ENCODE measurements at places on chromosomes 13 and 19.

GRCh38 chr13:95644601-95645052 is at the start of gene DZIP1:
TSS of gene DZIP1 (minus strand) at chr13:95644706. CDS start at chr13:95642029, 2,677 bp downstream.
- DNase-seq: peak; percentile 50

DNA sequence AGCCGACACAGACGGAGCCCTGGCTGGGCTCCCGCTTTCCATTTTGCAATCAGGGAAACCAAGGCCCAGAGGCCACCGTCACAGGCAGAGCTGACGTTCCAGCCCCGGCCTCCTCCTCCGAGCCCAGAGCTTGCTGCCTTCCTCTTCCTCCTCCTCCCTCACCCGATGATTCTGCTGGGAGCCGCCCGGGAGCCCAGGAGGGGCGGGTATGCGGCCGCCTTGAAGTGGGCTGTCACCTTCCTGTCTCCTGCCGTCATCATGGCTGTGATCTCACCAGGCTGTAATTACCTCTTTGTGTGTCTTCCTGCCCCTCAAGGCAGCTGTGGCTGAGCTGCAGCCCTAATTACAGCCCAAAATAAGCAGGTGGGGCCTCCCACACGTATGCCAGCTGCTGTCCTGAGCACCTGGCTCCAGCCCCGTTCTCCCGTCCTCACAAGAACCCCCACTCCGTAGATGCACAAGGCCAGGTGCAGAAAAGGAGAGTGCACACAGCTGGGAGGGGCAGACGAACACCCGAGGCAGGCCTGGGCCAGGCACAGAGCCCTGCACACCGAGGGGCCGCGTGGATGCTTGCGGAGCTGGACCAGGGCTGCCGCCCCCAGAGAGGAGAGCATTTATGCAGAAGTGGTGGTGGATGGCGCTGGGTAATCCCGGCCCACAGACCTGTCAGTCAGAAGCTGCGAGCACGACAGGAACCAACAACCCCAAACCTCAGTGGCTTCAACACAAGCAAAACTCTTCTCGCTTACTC is 4.0 kb downstream of the TPGS1 start:
- DNase-seq: no peak

DNA sequence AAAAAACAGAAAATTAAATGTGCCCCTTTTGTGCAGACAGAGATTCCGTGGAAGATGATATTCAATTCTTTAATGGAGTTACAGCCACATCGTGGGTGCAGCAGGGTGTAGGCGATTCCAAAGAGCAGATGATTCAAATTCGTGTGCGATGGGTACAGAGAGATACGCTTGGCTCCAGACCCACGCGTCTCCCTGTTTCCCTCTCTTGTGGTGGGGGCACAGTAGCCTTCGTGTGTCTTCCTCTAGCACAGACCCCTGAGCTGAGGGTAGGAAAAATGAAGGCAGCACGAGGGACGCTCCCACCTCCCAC is 4.8 kb downstream of the TSPAN16 start:
- DNase-seq: no peak

- DNase-seq: no peak
These were observed 735 bp downstream of the BRSK1 start for GRCh38 chr19:55284405-55285058.

DNA sequence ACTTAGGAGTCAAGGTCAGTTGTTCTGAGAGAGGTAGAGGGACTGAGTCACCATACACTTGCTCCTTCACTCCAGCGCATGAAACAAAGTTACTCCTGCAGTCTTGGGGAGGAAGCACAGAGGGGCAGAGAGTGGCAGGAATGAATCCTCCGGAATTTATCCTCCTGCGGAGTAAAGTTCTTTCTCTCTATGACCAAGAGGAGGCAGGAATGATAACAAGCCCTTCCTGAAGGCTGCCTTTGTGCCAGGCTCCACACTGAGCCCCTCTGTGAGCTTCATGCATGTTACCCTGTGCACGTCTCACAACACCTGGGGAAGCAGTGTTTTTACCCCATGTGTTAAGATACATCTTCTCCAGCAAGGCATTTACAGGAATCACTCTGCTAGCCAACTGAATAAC is 458.4 kb downstream of the KLF12 start:
- no peak for DNase-seq

DNA sequence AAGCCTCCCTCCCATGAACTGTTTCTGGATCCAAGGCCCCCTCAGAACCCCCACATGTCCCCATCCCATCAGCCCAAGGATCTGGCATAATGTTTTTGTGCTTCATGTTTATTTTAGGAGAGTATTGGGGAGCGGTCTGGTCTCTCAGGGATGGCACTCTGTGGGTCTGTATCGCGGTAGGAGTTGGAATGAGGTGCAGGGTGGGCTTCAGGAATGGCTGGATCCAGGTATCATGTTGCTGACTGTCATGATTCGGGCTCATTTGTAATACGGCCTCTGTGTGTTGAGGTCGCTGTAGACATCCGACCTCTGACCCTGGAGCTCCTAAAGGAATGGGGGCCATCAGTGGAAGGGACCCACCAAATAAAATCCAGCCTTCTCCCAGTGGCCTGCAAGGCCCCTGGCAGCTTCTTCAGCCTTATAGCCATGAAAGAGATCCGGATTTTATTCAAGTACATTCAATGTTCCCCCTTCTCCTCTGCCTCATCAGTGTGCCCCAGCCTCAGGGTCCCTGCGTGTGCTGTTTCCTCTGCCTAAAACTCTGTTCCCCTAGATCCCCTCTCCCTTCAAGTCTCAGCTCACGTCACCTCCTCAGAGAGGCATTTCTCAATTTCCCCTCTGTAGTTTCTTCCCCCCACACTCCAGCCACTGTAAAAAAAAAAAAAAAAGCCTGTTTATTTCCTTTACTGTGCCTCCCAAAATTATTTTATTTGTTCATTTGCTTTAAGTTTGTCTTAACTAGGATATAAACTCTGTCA is 2.2 kb downstream of the HCST start:
- no peak for DNase-seq

GRCh38 chr19:49224879-49225278 is 67.3 kb downstream of the TRPM4 start:
- DNase-seq: no peak

DNA sequence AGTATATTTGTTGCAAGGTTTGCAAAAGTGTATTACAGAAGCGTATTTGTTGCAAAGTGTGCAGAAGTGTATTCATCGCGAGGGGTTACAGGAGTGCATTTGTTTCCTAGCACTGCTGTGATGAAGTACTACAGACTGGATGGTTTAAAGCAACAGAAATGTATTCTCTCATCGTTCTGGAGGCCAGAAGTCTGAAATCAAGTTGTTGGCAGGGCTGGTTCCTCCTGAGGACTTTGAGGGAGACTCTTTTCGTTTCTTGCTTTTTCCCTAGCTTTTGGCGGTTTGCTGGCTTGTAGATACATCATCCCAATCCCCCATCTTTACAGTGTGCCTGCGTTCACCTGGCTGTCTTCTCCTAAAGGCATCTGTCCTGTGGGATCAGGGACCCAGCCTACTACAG is 127.9 kb upstream of the USP29 start:
- DNase-seq: no peak

- DNase-seq: no peak
These were observed 13.0 kb upstream of the BICRA start for GRCh38 chr19:47595944-47596343.

GRCh38 chr13:107960301-107960700 is 255.0 kb downstream of the LIG4 start:
- no peak for DNase-seq

- no peak for DNase-seq
These were observed 579 bp downstream of the ZNF566 start for GRCh38 chr19:36488846-36489117.

DNA sequence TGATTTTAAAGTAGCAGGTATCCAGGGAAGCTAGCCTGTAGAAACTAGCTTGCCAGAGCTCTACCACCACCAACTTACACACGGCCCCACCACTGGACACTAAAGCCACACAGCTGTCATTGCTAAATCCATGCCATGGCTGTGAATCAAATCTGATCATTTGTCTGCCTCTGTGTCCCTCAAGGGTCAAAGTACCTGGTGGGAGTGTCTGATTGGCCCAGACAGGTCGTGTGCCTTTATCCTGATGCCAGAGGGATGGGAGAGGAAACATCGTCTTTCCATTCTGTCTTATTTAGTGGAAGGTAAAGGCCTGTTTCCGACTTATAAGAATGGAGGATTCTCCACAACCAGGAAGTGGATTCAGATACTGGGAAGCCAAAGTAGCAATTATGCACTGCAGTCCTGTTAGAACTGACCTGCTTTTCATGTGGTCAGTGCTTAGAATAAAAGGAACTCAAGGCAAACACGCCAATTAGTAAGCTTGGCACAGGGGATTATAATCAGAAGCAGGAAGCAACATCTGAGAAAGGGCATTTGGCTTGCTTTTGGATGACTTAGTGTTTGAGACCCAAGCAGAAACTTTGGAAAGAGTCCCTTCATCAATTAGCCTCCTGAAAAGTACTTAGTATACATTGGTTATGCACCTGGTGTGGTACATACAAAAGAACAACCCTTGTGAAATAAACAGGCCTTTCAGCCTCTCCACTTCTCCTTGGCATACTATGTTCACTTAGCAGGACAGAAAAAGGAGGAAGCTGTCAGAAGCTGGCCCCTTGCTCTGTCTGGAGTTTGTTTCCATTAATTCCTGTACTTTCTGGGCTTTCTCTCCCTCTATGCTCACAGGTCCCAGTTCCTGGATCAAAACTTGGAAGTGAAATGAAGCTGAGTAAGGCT is 192.4 kb downstream of the NUFIP1 start:
- no peak for DNase-seq

DNA sequence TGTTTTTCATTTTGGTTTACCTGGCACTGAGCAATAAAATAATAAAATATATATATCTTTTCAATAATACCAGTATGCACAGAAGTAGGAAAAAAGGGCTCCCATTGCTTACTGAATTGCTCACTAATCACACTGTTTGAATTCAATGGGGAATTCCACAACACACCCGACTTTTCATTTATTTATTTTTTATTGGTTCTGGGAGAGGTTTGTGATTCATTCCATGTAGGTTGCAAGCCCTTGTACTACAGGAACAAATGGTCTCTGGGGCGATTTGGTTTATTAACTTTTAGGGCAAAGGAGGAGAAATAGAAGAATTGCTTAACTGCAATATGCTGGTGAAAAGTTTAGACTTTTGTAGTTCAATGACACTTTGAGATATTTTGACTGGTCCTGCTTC is 207.4 kb downstream of the DCT start:
- no peak for DNase-seq

GRCh38 chr19:46429999-46430398 is 1.3 kb upstream of the PNMA8C start:
- no peak for DNase-seq
